HEK293T (cell line): ENCODE measurements at places on chromosomes 11 and 22.
A peak's percentile ranks its signal among the peaks of the same experiment; 100 is the strongest.

GRCh38 chr22:29628996-29629902, 25.8 kb downstream of the NF2 start:
- DNase-seq = no peak

DNA sequence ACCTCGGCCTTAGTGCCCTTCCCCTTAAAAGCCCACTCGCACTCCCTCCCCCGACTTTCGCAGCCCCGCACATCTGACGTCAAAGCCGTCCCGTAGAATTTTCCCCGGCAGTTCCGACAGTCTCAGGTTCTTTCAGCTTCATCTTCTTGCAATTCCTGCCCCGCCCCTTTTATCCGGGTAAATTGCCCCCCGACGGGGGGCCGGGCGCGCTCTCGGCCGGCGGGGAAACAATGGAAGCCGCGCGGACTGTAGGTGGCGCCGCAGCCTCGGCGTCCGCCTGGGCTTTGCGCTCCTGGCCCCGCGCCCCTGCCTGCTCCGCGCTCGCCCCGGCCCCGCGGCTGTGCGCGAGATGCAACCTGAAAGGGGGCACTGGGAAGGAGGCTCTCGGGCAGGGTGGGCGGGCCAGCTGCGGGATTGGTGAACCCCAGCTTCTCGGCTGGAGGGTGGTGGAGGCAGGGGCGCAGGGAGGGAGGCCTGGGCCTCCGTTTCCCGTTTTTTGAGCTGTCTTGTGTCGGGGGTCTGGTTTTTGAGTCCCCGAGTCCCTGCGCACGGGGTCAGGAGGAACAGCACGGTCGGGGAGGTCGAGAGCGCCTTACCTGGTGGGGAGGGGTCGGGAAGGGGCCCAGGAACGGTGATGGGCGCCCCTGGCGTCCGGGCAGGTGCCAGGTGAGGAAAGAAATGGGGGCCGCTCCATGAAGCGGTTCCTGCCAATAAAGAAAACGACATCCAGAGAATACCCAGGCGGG, 859 bp upstream of the FGF19 start:
- DNase-seq = peak; percentile 84

GRCh38 chr11:19980957-19981669, 179.2 kb downstream of the DBX1 start:
- no peak for DNase-seq

- no peak for DNase-seq
Measured at GRCh38 chr11:134921938-134922337, 509.9 kb upstream of the B3GAT1 start.

DNA sequence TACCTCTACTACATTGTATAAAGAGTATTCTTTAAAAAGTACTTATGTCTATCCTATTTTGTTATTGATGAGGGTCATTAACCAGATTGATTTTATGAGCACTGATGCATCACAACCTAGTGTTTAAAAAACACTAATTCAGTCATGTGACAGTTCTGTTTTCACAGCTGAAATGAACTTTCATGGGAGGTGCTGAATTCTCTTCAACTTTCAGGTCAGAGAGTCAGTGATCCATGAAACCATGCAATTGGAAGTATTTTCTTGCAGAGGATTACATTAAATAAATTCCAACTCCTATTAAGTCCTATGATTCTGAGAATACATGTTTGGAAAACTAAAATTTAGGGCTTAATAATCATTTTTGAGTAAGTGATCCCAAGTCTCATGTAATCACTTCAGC, 889.4 kb downstream of the KCNA4 start:
- DNase-seq = no peak

DNA sequence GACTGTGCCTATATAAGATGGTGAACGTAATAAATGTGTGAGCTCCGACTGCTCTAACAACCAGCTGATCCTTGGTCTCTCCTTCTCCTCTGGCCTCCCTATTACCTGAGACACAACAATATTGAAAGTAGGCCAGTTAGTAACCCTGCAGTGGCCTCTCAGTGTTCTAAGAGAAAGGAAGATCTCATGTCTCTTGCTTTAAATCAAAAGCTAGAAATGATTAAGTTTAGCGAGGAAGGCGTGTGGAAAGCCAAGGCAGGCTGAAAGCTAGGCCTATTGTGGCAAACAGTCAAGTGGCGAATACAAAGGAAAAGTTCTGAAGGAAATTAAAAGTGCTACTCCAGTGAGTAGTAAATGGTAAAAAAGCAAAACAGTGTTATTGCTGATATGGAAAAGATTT, 39.5 kb downstream of the HIPK3 start:
- DNase-seq = no peak

GRCh38 chr11:77908835-77909234, 85.6 kb downstream of the INTS4 start:
- no peak for DNase-seq

- no peak for DNase-seq
Measured at GRCh38 chr11:75430714-75431532, 2.1 kb downstream of the KLHL35 start.

DNA sequence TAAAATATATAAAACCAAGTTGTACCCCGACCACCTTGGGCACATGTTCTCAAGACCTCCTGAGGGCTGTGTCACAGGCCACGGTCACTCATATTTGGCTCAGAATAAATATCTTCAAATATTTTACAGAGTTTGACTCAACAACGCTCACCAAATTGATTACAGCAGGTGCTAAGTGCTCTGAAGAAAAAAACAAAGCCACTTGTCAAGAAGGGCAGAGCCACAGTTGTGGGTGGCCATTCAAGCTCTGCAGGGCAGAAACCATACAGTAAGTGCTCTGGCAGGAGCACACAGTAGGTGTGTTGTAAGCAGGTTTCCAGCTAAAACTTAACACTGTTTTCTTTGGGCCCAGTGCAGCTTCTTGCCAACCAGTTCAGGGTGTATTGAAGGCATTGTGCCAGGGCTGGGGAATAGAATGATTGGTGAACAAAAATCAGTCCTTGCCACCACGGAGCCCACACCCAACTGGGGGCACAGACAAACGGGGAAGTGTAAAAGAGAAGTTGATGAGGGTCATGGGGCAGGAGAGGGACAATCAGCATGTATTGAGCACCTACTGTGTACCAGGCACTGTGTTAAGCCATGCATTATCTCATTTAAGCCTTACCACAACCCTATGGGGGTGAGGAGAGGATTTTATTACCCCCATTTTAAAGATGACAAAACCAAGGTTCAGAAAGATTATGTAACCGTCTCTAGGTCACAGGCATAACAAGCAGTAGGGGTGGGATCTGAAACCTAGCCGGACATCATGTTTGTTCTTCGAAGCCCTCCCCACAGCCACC, 18.2 kb downstream of the ARRB1 start:
- no peak for DNase-seq

- no peak for DNase-seq
Measured at GRCh38 chr22:46004105-46004866, 27.3 kb upstream of the WNT7B start.

DNA sequence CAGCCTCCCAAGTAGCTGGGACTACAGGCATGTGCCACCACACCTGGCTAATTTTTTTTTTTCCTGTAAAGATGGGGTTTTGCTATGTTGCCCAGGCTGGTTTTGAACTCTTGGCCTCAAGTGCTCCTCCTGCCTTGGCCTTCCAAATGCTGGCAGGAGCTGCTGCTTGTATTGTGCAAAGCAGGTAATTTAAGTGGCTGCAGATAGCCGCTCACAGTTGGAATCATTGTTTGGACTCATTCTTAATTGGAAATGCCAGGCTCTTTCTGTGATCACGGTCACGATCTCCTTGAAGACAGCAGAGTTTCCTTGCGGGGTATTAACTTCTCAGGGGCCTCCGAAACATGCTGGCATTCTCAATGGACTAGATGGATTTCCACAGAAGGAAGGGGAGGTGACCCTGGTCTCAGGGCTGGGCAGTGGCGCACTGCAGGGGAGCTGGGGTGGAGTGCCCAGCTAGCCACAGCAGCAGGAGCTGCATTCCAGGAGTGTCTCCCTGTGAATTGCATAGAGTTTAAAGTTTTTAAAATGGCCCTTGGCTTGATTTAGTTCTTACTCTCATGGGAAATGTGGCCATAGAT, 136.1 kb downstream of the MORC2 start:
- DNase-seq = peak; percentile 3

GRCh38 chr11:45766469-45766868, 38.5 kb upstream of the SLC35C1 start:
- no peak for DNase-seq

GRCh38 chr11:13962562-13963168, at the start of gene SPON1:
Gene SPON1 (plus strand): TSS chr11:13962723. CDS start chr11:13962905, 182 bp downstream.
- peak; percentile 62 for DNase-seq

GRCh38 chr11:21048626-21049025, 379.2 kb downstream of the NELL1 start:
- DNase-seq = no peak

DNA sequence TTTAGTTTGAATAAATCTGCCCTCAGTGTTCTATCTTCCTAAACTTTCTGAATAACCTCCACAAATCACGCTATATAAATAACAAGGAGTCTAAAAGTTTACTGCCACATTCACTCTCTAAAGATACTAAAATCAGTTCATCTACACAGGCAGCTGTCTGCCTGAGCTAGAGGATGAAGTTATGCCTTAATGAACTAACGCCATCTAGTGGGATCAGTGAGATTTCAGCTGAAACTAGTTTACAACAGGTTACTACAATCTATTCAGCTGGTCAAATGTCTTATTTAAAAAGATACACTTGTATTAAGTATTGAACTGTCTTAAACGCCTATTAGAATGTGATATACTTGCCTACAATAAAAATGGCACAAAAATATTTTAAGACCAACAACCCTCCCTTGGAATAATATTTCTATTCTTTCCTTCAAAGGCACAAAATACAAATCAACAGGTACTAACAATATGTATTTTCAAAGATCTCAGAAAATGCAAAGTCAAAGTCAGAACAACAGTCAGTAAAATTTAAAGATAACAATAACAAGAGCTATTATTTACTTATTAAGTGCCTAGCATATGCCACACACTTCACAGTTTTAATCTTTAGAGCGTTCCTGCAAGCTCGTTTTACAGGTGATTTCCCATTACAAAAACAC, 84.1 kb downstream of the LARGE2 start:
- DNase-seq = peak; percentile 67

- no peak for DNase-seq
Measured at GRCh38 chr22:22788460-22789037, 99.1 kb upstream of the IGLL5 start.

GRCh38 chr11:34749666-34750659, 129.1 kb downstream of the EHF start:
- DNase-seq = no peak

GRCh38 chr22:48926643-48927042, 901.0 kb downstream of the BRD1 start:
- no peak for DNase-seq

DNA sequence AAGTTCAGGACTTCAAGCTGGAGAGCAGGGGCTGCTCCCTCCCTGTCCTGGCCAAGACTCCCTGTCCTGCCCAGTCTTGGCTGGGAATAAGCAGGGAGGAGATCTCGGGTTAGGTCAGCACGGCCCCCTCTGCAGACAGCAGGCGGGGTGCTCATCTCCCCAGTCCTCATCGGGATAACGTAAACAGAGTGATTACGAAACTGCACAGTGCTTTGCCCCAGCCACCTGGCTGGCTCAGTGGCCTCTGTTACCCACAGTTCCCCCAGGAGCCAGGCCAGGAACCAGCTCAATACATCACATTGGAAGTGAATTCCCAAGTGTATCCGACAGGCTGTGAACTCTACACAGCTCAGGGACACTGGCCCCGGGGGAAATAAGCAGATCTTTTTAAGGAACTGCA, 42.7 kb upstream of the KCNJ11 start:
- no peak for DNase-seq

- DNase-seq = no peak
Measured at GRCh38 chr11:98600786-98601773, 419.7 kb upstream of the CNTN5 start.

DNA sequence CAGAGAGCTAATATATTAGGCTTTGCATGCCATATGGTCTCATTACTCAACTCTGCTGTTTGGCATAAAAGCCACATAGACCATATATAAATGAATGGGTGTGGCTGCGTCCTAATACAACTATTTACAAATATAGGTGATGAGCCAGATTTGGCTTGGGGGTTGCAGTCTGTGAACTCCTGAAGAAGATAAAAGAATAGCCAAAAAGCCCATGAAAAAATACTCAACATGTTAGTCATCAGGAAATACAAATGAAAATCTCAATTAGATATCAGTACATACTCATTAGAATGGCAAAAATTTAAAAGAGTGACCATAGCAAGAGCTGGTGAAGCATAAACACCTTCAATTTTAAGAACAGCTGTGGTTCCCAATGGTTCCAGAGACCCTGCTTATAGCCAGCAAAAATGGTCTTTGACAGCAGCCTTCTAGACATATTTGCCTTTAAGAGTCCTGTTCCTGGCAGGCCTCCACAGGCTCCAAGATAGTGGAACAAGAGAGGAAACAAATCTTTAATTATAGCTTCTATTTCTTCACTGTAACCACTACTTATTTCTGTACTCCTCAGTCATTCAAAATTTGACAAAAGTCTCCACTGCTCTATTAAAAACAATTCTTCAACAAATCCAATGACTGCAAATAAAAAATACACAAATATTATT, 16.1 kb downstream of the C2CD3 start:
- DNase-seq = no peak

DNA sequence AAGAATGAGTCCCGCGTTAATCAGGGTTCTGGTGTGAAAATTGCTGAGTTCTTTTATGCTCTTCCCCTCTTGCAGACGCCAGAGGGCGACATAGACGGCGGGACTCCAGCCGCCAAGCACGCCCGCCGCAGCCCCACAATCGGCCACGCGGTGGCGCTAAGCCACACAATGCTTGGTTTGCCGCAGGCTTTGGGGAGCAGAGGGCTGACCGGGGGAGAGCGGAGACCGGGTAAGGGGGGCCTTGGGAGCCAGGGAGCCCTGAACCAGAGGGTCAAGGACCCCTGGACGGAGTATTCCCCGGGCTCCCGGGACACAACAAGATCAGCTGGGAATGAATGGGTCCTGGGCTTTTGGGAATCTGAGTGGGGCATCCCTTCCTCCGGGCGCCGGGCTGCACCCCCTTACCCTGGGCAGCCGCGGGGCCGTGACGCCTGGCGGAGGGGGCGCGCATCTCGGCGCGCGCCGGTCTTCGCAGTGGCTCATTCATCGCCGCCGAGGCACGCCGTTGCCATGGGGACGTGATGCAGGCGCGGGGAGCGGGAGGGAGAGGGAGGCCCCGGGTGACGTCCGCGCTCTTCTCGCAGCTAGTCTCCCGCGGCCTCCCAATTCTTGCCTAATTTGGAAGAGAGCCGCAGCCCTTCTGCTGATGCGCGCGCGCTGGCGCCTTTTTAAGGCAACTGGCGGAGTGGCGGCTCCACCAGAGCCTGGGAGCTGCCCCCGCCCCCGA, 12.2 kb upstream of the NPAS4 start:
- peak; percentile 90 for DNase-seq

GRCh38 chr11:69615545-69616278, 25.2 kb upstream of the CCND1 start:
- no peak for DNase-seq

- DNase-seq = no peak
Measured at GRCh38 chr11:63711838-63712237, 30.5 kb downstream of the RTN3 start.

DNA sequence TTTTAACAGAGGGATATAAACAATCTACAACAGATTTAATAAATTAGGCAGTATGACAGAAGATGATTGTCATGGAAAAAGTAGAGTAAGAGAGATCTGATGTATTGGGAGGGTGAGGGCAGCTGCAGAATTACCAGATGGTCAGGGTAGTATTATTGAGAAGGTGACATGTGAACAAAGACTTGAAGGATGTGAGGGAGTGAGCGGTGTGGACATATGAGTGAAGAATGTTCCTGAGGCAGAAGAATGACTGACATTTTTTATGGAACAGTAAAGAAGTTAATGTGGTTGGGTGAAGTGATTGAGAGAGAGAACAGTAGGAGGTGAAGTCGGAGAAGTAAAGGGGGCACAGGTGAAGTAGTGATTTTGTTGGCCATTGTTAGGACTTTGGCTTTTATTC, 42.4 kb upstream of the HIPK3 start:
- DNase-seq = no peak
